ENCODE measurements at places on chromosomes 2 and 18.

- DNase-seq = no peak
These were observed 870.8 kb upstream of the ID2 start for GRCh38 chr2:7811073-7811472.

DNA sequence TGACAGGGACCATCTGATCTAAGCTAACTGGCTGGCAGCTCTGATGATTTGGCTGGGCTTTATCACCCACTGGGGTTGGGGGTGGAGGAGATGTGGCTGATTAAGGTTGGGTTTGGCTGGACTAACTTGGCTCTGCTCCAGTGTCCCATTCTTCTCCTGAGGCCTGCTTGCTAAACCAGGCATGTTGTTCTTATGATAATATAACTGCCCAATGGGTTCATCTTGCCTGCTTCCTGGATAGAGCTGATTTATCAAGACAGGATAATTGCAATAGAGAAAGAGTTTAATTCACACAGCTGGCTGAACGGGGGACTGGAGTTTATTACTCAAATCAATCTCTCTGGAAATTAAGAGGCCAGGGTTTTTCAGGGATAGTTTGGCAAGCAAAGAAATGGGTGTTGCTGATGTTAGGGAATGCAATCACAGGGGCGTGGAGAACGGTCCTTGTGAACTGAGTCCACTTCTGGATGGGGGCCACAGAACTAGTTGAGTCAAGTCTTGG lies 150.4 kb downstream of the PTH2R start:
- DNase-seq = no peak

DNA sequence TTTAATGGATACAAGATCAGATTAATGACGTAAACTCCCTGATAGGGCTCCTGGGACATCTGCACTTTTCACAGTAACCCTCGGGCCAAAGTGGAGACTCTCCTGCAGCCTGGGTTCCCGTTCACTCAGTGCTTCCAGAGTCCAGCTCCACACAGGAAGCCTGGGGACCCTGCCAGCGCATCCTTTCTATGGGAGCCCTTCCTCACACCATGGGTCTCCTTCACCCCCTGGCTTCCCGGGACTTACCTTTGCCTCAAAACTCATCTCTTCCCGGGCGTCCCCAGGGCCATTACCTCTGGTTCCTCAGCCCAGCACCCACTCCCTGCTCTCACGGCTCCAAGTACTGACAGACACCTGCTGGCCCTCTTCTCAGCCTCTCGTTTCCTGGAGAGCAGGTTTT lies 40.7 kb upstream of the KLF11 start:
- no peak for DNase-seq

DNA sequence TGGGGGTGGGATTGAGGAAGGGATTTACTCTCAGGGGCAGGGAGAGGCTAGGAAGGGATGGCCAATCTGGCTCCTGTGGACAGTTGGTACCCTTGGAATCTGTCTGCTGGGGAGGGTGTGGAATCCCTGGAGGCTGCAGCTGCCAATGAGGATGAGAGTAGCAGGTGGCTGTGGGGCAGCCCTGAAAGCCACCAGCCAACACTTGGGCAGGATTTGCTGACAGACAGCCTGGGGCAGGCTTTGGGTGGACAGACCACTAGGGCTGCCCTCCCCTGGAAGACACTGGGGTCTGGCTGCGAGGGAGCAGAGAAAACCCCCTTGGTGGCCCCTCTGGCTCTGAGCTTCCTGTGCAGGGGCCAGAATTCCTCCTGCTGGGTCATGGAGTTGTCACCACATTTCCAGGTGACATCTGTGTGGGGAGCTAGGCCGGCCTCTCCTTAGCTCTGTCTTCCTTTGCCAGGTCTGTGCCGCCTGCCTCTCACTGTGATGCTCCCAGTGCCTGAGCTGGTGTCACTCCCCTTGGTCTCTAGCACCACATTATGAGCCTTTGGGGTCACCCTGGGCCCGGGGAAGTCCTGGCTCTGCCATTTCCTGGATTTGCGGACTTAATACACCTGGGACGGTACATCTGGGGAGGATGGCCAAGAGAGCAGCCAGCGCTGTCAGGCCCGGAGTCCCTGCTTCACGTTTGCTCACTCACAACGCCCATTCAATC lies 13.4 kb upstream of the ARHGEF4 start:
- DNase-seq = no peak

- no peak for DNase-seq
These were observed 59.2 kb downstream of the LRRC30 start for GRCh38 chr18:7290077-7290476.

DNA sequence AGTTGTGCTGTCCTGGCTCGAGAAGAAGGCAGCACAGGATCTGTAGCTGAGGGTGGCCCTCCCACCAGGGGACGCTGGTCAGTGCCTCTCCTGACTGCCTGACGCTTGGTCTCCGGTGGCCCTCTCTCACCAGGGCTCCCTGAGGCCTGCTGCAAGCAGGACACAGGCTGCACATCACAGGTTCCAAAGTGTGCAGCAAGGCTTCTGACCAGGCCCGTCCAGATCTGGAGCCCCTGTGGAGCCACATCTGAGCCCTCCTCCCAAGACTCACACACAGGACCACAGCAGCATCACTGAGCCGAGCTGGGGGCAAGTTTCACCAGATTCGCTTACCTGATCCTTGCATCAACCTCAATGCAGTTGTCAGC lies 12.1 kb downstream of the AMER3 start:
- DNase-seq = no peak

- no peak for DNase-seq
These were observed 135.5 kb upstream of the CAB39 start for GRCh38 chr2:230577114-230577513.

DNA sequence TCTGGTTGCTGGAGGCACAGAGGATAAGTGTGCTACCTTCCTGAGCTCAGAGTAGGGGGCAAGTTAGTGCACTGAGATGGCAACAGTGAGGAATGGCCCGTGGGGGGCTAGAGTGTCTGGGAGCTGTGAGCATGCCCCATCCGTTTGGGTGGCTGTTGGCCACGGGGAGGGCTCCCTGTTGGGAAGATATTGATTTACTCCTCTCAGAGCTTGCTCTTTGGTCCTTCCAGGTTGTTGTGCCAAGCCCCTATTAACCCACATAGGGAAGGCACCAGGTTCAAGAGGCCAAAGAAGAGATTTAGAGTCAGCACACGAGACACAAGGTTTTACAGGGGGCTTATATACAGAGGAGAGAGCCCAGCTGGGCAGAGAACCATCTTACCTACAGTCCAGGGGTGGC lies 318.8 kb downstream of the TSN start:
- no peak for DNase-seq

DNA sequence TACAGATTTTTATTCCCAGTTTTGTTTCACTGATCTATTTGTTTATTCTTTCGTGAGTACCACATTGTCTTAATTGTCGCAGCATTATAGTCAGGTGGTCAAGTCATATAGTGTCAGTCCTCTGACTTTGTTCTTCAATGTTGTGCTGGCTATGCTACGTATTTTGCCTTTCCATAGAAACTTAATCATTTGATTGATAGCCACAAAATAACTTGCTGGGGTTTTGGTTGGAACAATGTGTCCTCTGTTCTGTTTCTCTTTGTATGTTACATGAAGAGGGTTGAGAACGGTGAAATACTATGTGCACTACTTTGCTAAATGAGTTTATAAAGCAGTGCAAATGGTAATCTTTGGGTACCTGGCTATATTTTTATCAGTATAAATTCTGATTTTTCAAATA lies 64.9 kb upstream of the TTC27 start:
- DNase-seq = no peak

DNA sequence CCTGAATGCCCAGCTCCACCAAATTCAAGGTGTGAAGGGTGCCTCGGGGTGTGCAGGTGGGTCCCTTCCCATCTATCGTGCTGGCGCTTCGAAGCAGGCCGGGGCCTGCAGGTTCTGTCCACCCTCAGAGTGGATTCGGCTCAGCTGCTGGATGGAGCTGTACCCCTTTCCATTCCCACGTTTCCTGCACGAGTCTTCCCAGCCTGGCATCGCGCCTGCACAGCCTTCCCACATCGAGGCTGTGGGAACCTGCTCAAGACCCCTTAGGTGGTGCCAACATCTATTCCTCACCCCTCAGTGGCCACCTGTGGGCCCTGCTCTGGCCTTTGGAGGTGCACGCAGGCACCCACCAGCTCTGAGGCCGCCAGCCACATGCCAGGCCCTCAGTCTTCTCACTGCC lies 65.7 kb downstream of the PDCL3 start:
- DNase-seq = no peak

DNA sequence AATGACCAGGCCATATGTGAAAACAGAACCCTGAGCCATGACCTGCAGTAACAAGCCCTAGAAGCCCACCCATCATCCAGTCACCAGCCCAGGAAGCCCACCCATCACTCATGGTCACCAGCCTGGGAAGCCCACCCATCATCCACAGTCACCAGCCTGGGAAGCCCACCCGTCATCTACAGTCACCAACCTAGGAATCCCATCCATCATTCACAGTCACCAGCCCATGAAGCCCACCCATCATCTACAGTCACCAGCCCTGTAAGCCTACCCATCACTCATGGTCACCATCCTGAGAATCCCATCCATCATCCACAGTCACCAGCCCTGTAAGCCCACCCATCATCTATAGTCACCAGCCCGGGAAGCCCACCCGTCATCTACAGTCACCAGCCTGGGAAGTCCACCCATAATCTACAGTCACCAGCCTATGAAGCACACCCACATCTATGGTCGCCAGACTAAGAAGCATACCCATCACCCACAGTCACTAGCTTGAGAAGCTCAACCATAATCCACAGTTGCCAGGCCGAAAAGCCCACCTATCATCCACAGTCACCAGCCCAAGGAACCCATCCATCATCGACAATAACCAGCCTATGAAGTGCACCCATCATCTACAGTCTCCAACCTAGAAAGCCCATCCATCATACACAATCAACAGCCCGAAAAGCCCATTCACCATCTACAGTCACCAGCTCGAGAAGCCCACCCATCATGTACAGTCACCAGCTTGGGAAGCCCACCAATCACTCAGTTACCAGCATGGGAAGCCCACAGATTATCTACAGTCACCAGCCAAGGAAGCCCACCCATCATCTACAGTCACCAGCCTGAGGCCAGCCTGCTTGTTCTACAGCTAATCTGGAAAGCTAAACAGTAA lies 91.9 kb downstream of the TWIST2 start:
- no peak for DNase-seq

DNA sequence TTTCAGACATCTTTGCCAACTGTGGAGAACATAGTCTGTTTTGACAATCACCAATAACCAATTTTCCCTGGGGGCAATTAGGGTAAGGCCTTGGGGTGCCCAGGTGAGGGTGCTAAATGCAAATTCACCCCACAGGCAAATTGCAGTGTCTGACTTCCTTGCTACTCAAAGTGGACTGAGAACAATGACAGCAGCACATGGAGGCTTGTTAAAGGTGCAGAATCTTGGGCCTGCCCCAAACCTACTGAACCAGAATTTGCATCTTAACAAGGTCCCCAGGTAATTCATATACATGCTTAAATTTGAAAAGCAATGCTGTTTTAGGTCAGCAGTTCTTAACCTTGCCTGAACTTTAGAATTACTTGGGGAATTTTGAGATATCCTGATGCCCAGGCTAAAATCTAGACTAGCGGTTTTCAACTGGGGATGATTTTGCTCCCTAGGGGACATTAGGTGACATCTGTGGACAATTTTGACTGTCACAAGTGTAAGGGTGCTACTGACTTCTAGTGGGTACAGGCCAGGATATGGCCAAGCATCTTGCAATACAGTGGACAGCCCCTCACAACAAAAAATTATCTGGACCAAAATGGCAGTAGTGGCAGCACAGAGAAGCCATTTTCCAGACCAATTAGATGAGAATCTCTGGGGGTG lies 80.2 kb upstream of the GCFC2 start:
- no peak for DNase-seq

DNA sequence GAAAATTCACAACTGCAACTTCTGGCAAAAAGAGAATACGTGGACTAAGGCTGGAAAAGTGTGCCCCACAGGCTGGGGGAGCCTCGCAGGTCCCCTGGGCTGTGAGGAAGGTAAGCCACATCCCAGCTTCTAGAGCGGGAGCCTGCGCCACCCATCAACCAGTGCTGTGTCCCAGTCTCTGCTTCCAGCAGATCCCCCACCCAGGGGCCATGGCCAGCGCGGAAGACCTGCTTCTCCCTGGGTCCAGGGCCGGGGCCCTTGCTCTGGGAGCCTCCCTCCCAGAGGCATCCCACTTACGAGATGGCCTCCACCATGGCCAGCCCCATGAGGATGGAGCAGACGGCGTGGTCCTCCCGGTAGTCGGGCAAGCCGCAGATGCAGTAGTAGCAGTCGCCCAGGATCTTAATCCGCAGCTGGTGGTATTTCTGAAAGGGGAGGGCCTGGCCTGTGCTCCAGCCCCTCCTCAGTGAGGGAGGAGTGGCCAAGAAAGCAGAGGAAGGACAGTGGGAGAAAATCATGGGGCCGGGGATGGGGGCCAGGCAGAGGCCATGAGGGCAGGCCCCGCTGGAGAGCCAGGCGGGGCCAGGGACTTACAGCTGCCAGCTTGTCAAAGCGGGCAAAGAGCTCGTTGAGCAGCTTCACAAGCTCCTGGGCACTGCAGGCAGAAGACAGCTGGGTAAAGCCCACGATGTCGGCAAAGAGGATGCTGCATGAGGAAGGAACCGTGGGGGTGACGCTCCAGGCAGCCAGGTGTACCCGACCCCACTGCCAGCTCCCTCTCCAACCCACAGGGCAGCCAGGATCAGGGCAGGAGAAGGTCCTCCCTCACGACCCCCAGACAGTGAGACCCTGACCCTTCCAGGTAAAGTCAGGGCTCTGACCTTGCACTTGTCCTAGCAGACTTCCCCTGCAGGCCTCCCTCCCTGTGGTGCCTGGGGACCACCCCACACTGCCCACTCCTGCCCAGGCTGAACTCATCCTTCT lies 48.0 kb downstream of the CENPO start:
- no peak for DNase-seq

DNA sequence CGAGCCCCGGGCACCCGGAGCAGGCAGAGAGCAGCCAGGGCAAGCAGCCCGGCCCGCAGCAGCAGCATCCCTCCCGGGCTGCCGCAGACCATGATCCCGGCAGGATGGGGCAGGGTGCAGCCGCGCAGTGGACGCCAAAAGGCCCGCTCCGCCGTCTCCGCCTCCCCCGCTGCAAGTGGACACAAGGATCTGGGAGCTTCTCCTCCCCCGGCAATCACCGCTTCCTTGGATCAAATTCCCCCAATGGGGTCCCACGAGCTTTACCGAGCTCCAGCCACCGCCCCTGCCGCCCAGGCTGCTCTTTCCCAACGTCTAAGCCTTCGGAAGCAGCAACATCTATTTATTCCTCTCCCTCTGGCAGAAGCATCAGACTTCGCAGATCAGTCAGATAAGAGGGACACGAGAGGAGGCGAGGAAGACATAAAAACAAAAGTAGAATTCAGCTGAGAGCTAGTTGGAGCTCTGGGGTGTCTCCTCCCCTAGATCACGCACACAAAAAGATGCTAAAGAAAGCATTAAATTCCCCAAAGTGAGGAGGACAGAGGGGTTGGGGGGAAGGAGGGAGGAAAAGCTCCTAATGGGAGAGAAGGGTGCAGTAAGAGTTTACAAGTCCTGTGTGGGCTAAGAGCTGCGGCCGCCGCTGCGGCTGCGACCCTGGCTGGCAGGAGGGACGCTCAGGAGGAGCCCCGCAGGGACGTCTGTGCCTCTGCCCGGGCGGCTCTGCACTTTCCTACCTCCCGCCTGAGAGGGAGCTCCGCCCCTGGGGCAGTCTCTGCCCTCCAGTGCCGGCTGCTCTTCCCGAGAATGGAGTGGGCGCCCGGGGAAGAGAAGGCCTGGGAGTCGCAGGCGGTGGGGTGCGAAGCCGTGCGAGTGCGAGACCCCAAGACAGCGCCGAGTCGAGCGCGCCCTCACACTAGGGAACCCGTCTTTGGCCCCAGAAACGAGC lies at the start of gene FRZB:
Gene FRZB (minus strand): TSS at position 177 of the 946 bp plus-strand sequence. CDS start 85 bp downstream, at position 92.
- DNase-seq = no peak

- DNase-seq = no peak
These were observed 86.7 kb downstream of the GALNT14 start for GRCh38 chr2:31051258-31052140.
